ENCODE measurements at places on chromosomes 4 and X.

GRCh38 chr4:125464146-125464545 is 149.4 kb downstream of the FAT4 start:
- no peak for DNase-seq

- no peak for DNase-seq
Observed at GRCh38 chr4:1098311-1098925, 14.9 kb downstream of the RNF212 start.

DNA sequence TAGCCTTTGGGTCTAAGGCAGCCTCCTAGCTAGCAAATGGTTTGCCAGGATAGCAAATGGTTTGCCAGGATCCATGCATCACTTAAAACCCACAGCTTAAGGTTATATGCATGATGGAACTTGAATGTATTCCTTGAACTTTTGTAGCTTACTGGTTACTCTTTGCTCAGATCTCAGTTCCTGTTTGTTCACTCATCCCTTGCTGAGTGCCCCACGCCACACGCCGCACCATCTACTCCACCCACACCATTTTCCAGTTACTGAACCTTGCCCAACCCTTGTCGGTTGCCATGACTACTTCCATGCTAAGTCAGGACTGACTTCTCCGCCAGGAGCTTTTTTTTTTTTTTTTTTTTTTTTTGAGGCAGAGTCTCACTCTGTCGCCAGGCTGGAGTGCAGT is 29.5 kb upstream of the XIAP start:
- DNase-seq = no peak

GRCh38 chrX:68988865-68989264 is 160.0 kb downstream of the EFNB1 start:
- DNase-seq = no peak

- no peak for DNase-seq
Observed at GRCh38 chr4:119039779-119040178, 95.9 kb upstream of the MYOZ2 start.

DNA sequence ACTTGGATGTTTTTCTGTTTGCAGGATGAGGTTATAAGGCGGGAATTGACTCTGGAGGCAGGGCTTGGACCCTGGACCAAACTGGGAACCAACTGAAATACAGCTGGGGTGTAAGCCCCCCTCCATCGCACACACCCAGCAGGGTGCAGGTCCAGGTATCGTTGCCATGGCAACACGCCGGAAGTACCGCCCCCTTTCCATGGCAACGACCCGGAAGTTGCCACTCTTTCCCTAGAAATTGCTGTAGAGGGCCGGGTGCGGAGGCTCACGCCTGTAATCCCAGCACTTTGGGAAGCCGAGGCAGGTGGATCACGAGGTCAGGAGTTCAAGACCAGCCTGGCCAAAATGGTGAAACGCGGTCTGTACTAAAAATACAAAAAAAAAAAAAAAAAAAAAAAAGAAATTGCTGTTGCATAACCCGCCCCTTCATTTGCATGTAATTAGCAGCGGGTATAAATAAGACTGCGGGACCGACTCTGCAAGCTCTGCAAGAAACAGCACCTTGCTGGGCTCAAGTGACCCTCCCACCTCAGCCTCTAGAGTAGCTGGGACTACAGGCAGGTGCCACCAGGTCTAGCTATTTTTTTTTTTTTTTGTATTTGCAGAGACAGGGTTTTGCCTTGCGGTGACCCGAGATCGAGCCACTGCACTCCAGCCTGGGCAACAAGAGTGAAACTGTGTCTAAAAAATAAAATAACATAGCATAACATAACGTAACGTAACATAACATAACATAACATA is 139.6 kb downstream of the CRLF2 start:
- no peak for DNase-seq

DNA sequence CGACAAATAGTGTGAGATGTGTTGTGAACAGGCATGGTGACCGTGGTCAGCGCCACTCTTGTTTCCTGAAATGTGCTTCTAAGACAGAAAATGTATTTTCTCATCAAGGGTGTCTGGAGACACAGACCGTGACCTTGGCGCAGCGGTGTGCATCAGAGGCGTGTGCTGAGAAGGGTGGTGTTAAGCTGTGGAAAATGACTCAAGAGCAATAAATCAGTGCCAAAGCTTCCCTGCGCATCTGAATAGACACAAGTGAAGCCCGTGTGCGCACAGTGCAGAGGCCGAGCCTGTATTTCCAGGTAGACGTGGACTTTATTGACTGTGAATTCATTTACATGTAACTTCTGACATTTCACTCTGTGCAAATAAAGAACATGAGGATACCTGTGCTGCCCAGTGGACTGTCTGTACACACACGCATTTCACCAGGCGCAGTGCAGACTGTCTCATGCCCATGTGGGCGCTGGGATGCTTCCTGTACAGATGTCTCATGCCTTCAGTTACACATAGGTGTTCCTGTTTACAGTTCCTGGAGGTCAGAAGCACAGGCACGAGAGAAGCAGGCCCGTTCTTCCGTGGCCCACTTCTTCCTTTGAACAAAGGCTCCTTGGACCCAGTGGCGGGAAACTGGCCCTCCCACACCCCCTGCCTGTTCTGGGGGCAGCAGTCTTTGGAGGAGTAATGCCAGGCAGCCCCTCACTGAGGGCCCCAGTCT is 31.9 kb downstream of the NSG1 start:
- no peak for DNase-seq

DNA sequence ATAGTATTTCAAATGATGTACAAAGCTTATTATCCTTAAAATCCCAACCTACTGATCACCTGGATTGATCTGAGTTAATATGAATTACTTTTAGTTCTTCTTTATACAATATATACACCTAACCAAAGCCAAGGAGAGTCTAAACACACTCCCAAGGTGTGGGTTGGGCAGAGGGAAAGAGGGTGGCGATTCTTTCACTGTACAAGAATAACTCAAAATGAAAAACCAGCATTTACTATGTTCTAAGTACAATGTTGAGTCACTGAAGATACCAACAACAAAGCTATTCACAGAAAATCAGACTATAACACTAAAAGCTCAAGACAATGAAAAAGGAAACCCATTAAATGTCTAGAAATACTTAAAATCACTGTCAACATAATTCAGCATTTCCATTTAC is 46.6 kb downstream of the ANKRD17 start:
- no peak for DNase-seq

GRCh38 chrX:110015915-110016314 is 13.0 kb downstream of the TMEM164 start:
- no peak for DNase-seq

GRCh38 chr4:169307576-169307975 is 36.8 kb upstream of the SH3RF1 start:
- DNase-seq = no peak

DNA sequence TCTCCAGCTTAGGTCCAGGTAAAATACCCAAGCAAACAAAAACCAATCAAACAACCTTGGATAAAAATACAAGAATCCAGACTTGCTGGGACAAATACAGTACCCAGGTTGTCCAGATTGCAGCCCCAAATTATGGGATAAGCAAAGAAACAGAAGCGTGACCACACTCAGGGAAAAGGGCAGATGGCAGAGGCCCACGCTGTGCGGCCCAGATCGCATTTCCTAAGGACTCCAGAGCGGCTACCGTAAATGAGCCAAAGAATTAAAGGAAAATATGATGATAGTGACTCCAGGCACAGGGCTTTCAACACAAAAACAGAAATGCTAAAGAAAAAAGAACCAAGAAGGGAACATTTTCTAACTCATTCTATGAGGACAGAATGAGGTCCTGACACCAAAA is 50.3 kb downstream of the FGFRL1 start:
- DNase-seq = no peak

- DNase-seq = no peak
Observed at GRCh38 chr4:139484783-139485311, 30.9 kb downstream of the RAB33B start.

- DNase-seq = no peak
Observed at GRCh38 chrX:133594156-133594555, 178.9 kb upstream of the GPC4 start.

GRCh38 chr4:52106191-52106590 is 55.1 kb downstream of the SPATA18 start:
- no peak for DNase-seq

- DNase-seq = no peak
Observed at GRCh38 chr4:78565971-78566372, 14.4 kb downstream of the ANXA3 start.

- no peak for DNase-seq
Observed at GRCh38 chr4:30068234-30068633, 651.9 kb upstream of the PCDH7 start.

GRCh38 chr4:185396724-185397385 is at the start of gene ANKRD37:
ANKRD37 (plus strand) TSS chr4:185396841; CDS start chr4:185396924, 83 bp downstream.
- DNase-seq = no peak

DNA sequence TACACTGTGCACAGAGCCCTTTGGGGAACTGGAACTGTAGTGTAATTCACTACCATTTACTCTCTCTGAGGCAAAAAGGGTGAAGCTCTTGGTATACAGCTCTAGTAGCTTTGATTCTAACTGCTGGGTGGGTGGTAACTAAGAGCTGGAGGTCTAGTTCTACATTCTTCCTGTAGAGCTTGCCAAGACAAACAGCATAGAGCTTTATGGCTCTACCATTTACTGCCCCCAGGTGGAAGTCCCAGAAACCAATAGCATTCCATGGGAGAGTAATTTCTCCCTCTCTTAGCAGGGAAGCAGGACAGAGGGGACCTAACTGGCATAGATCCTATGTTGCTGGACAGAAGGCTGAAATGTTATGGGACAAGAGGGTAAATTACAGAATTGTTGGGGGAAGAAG is 26.7 kb downstream of the HDAC8 start:
- no peak for DNase-seq

- DNase-seq = no peak
Observed at GRCh38 chrX:22758807-22759481, 240.8 kb upstream of the DDX53 start.

DNA sequence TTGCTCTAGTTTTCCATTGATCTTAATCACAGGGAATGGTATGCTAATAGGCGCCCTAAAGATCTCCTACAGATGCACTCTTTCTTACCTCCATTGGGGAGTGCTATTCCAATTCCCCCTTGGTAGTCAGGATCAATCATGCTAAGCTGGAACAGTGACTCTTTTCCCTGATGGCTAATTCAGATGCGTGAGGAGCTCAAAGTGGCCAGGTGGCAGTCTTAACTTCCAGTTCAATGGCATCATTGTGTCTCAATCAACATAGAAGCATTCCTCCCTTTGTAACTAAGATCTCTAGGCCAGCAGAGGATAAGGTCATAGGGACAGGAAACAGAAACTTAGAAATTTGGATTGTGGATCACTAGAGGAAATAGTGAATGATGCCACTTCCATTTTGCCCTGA is 216.8 kb downstream of the GRID2 start:
- no peak for DNase-seq

- no peak for DNase-seq
Observed at GRCh38 chrX:153414856-153415510, 3.7 kb downstream of the ZFP92 start.

DNA sequence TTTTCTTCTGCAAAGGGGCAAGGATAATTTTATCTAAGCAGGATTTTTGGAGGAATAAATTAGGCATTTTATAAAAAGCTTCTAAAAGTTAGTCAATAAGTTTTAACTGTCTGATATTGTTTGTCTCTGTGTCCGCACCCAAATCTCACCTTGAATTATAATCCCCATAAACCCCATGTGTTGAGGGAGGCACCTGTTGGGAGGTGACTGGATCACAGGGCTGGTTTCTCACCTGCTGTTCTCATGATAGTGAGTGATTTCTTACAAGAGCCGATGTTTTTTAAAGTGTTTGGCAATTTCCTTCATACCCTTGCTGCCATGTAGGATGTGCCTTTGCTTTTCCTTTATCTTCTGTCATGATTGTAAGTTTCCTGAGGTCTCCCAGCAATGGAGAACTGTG is 481.4 kb downstream of the GBA3 start:
- DNase-seq = no peak

GRCh38 chrX:48357681-48358080 is 1.2 kb upstream of the SSX3 start:
- no peak for DNase-seq

DNA sequence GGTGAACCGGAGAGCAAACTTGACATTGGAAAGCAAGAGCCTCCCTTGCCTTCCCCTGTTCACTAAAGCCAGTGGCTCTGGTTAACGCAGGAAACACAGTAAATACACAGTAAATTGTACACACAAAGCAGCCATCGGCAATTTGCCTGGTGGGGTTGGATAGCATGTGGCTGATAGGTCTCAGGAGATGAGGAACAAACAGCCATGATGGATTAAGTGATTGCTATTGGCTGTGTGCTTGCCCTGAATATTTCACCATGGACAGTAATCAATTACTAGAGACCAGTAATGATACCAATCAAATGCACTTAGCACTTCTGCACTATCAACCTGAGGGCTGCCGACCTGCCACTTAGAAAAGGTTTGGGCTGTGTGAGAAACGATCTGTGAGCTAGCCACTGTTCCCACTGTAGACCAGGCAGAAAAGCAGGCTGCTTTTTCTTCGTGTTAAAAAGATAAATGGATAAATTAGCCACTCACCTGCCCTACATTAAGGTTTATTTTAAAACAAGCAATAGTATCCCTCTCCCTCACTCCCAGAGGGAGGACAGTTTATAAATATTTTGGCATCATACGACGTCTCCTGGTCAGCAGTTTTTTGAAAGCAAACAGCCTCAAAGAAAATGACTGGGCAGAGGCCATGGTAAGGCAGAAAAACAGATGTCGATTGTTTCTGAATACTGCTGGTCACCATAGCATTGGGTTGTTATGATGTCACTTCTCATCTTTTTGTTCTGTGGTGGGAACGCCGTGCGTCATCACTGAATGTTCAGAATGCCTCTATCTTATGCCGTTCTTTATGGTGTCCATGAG is 167.1 kb downstream of the MAML3 start:
- DNase-seq = no peak

DNA sequence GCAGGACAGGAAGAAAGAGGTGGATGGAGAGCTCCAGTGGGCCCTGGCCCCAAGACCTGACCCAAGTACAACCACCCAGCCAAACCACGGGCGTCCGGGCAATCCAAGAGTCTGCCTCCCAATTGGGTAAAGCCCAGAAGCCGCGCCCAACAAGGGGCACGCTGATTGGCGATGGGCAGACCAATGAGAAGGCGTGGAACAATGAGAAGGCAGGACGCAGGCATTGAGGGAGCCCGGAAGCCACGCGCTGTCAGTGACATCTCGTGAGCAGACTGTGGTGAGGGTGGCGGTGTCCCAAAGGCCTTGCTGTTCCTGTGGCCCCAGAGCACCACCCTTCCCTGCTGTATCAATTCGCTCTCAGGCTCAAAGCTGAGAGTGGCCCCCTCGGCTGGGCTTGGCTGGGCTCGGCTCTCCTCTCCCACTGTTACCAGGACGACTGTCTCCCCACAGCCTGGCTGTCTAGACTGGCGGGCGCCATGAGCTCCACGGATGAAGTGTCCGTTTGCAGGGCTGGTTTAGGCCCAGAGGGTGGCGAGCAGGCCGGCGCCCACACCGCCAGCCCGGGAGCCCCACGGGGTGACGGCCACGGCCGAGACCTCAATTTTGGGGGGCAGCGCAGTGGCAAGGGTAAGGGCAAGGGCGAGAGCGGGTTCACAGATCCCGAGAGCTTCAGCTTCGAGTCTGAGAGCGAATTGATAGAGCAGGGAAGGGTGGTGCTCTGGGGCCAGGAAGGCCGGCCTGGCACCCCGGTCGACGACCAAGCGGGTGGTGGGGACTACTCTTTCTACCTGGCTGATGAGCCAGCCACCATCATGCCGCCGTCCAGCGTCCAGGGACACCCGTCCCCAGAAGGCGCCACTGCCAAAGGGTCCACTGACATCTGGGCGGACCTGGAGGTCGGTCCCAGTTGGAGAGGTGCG is at the start of gene LOC101059915:
LOC101059915 (plus strand) TSS at position 219 of the 920 bp plus-strand sequence.
- DNase-seq = no peak

GRCh38 chr4:6472387-6473263 is at the start of gene PPP2R2C:
PPP2R2C (minus strand) TSS chr4:6472614; CDS start chr4:6472229, 385 bp downstream.
- DNase-seq = no peak
